ENCODE measurements at places on chromosomes 2 and 18. TPM values are rescaled to one million over a fixed set of nuclear protein-coding genes. Genes with fewer than 3 reads are reported as not detected.

The GAREM2 gene
- 0.34 TPM for total RNA-seq

The VWA3B gene
- total RNA-seq, result 0.07 TPM

The PDE1A gene
- total RNA-seq, result 0.21 TPM

The CABYR gene
- total RNA-seq, result 1.4 TPM

The VAMP8 gene
- 38.3 TPM for total RNA-seq
